ENCODE measurements at places on chromosomes 3 and 15. TPM values are rescaled to one million over a fixed set of nuclear protein-coding genes. Genes with fewer than 3 reads are reported as not detected.

TP63 gene
- 1.6 TPM for total RNA-seq

C3orf85 gene
- total RNA-seq = not detected

GRCh38 chr15:33068511-33068990 is 126.0 kb downstream of the FMN1 start:
- peaks cover 24% of the 10 kb centered on the region for H3K4me1 ChIP-seq
- H3K27me3 ChIP-seq = peaks cover 41% of the 10 kb centered on the region
- no peaks in the 10 kb centered on the region for H3K36me3 ChIP-seq
- H3K27ac ChIP-seq = no peak overlapping the region

- H3K4me1 ChIP-seq = no peaks in the 10 kb centered on the region
- no peaks in the 10 kb centered on the region for H3K27me3 ChIP-seq
- peaks cover 32% of the 10 kb centered on the region for H3K36me3 ChIP-seq
Observed at GRCh38 chr15:25372298-25372697, 66.5 kb downstream of the UBE3A start.

DNA sequence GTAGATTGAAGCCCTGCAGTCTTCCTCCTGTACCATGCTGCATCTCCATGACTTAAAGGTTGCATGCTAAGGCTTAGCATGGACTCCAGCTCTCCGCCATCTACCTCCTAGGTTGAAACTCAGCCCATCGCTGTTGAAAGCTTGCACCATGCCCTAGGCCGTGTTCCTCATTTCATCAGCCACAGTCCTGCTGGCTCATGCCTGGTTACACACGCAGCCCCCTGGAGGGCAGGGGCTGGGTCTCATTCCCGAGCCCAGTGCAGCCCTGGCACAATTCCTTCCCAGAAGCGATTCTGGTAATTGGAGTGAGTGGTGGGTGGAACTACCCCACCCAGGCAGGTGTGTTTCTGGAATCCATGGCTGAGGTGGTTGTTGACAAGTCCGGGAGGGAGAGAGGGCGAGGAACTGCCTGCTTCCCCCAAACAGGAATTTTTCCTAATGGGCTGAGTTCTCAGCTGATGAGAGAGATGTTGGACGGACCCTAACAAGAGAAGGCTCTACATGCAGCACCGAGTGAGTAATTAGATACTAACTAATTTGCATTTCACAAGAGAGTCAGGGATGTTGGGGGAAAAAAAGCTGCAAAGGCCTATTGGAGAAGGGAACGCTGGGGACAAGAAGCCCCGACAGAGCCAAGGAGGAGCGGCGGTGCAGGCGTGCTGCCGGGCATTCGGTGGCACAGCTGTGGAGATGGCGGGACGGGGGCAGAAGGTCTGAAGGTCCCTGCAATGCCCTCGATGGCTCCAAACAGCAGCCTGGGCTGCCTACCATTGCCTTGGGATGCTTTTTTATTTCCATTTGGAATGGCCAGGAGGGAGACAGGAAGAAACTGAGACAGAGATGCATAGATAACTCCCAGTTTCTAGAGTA is 92.3 kb upstream of the TLE3 start:
- no peak overlapping the region for H3K27ac ChIP-seq
- peaks cover 84% of the 10 kb centered on the region for H3K27me3 ChIP-seq
- no peaks in the 10 kb centered on the region for H3K36me3 ChIP-seq

Data from progenitor cell of endocrine pancreas (in vitro differentiated cells).